ENCODE measurements at places on chromosomes 5 and 9. TPM values are rescaled to one million over a fixed set of nuclear protein-coding genes. Genes with fewer than 3 reads are reported as not detected.

The SOHLH1 gene
- total RNA-seq = not detected

The PDCD1LG2 gene
- 0.37 TPM for total RNA-seq

The PHF24 gene
- total RNA-seq = 0.11 TPM

The GABRB2 gene
- not detected for total RNA-seq

The LIFR gene
- 44.2 TPM for total RNA-seq

The IFNK gene
- total RNA-seq = not detected

The MEF2C gene
- 3.6 TPM for total RNA-seq

The PCDHB15 gene
- total RNA-seq = 1.2 TPM

The GABRG2 gene
- not detected for total RNA-seq

The TMEM174 gene
- total RNA-seq = not detected

The ACER2 gene
- total RNA-seq = 0.84 TPM

The RANBP3L gene
- not detected for total RNA-seq

The ADRB2 gene
- total RNA-seq = not detected

The TNPO1 gene
- total RNA-seq = 175 TPM

The SGCD gene
- 0.22 TPM for total RNA-seq

The LRSAM1 gene
- 15.8 TPM for total RNA-seq

The GOLGA2 gene
- total RNA-seq = 87.0 TPM

The RASEF gene
- 0.09 TPM for total RNA-seq

The F2RL1 gene
- 0.39 TPM for total RNA-seq

The AIF1L gene
- 6.5 TPM for total RNA-seq

The TAF11L5 gene
- 1.4 TPM for total RNA-seq

The ZNF454 gene
- 3.4 TPM for total RNA-seq

The FOCAD gene
- total RNA-seq = 42.8 TPM

The OBP2B gene
- not detected for total RNA-seq

The PITX1 gene
- 1.8 TPM for total RNA-seq

The SLC28A3 gene
- not detected for total RNA-seq

The F2RL2 gene
- 14.0 TPM for total RNA-seq

The CCL27 gene
- total RNA-seq = not detected

The C9 gene
- total RNA-seq = not detected

The PNPLA7 gene
- 1.8 TPM for total RNA-seq

The TAF1L gene
- total RNA-seq = not detected

The CSF1R gene
- not detected for total RNA-seq

The PDE8B gene
- 0.85 TPM for total RNA-seq

The IL3 gene
- not detected for total RNA-seq

The ZBED3 gene
- total RNA-seq = 10.4 TPM

The AK8 gene
- total RNA-seq = 0.92 TPM

The DDX4 gene
- total RNA-seq = not detected

The CNTNAP3B gene
- 0.34 TPM for total RNA-seq

The SLC4A9 gene
- total RNA-seq = not detected
